ENCODE measurements at places on chromosomes 16 and 17.

GRCh38 chr16:11976850-11977375, 379 bp downstream of the SNX29 start:
- DNase-seq: no peak

- no peak for DNase-seq
Measured at GRCh38 chr16:10852286-10852685, 24.7 kb upstream of the CIITA start.

DNA sequence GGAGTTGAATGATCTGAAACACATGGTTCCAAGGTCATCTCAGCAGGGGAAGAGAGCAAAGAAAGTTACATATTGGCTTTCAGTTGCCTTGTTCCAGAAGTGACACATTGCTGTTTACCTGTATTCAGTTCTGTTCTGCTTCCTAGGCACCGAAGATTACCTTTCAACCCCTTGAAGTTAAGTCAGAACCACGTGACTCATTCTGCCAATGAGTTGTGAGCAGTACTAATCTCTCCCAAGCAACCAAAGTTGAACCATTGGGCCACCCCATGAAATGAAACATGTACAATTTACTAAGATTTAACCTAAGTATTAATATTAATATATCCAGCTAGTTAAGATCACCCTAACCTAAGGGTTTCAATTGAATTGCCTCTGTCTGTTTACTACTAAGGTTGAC, 439.2 kb upstream of the MAF start:
- DNase-seq: no peak

DNA sequence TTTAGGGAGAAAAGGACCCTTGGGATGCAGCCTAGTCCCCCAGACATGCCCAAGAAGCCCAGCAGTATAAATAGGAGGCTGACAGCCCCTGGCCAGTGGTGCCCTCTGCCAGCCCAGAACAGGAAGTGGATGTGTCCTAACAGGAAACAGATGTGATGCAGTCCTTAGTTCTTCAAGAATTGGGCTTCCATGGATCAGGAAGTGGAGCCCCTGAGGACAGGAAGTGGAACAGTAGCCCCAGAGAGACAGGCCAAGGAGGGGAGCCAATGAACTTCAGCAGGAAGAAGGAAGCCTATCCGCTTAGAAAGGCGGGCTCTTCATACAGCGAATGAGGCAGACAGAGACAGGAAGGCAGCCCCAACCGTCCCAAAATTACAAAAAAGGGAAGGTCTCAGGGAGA, 7.2 kb downstream of the CTF1 start:
- DNase-seq: no peak

GRCh38 chr16:23367564-23367963, 65.5 kb downstream of the SCNN1B start:
- no peak for DNase-seq

DNA sequence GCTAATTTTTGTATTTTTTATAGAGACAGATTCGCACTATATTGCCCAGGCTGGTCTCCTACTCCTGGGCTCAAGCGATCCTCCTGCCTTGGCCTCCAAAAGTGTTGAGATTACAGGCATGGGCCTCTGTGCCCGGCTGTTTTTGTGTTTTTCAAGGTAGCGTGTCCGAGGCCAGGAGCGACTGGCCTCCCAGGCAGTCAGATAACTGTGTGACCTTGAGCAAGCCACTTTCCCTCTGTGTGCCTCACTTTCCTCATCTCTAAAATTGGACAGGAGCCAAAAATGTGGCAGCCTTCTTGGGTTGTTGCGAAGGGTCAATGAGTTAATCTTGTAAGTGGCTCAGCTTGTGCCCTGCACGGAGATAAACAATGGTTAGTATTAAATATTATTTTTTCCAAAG, 2.4 kb downstream of the ABCC1 start:
- DNase-seq: no peak

- no peak for DNase-seq
Measured at GRCh38 chr17:56521414-56522141, 71.9 kb upstream of the NOG start.

GRCh38 chr16:69741951-69742904, 12.5 kb downstream of the NOB1 start:
- no peak for DNase-seq

DNA sequence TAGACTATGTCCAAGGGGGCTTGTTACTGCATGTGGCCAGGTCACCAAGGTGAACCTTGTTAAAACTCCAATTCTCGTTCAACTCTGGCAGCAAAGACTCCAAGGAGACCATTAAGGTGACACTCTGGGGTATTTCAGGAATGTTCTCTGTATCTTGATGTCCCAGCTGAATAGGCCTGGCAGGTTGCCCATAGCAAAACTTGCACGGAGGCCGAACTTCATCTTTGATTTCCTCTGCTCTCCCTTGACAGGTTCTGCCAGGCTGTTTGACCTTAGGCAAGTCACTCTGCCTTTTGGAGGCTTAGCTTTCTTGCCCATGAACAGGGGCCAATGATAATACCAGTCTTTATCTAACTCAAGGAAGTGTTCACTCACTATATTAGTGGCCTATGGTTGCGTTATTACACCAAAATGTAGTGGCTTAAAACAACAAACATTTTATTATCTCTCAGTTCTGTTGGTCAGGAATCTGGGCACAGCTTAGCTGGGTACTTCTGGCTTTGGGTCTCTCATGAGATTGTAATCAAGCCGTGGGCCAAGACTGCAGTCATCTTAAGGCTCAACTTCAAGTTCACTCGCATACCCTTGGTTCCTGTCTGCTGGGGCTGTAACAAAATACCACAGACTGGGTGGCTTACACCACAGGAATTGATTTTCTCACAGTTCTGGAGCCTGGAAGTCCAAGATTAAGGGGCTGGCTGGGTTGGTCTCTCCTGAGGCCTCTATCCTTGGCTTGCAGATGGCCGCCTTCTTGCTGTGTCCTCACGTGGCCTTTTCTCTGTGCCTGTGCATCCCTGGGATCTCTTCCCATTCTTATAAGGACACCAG, 168.5 kb downstream of the UTP18 start:
- DNase-seq: no peak

DNA sequence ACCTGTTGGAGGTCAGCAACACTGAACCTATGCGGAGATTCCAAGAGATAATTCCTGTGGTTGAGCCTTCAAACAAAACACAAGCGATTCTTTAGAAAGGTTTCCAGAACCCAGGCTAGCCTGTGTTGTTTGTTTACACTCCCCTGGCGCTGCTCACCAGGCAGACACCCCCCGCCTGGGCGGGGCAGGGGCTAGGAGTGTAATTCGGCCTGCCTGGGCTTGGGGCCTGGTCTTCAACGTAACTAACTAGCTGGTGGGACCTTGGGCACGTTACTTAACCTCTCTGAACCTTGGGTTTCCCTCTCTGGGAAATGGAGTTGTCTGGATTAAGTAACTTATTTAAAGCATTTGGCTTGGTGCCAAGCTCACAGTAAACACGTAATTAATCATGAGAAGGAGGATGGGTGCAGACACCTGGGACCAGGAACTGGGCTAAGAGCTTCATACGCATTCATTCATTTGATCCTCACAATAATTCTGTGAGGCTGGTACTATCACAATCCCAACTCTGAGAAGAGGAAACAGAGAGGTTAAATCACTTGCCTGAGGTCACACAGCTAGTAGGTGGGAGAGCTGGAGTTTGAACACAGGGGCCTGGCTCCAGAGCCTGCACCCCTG, 7.6 kb upstream of the ARHGAP27 start:
- DNase-seq: no peak

DNA sequence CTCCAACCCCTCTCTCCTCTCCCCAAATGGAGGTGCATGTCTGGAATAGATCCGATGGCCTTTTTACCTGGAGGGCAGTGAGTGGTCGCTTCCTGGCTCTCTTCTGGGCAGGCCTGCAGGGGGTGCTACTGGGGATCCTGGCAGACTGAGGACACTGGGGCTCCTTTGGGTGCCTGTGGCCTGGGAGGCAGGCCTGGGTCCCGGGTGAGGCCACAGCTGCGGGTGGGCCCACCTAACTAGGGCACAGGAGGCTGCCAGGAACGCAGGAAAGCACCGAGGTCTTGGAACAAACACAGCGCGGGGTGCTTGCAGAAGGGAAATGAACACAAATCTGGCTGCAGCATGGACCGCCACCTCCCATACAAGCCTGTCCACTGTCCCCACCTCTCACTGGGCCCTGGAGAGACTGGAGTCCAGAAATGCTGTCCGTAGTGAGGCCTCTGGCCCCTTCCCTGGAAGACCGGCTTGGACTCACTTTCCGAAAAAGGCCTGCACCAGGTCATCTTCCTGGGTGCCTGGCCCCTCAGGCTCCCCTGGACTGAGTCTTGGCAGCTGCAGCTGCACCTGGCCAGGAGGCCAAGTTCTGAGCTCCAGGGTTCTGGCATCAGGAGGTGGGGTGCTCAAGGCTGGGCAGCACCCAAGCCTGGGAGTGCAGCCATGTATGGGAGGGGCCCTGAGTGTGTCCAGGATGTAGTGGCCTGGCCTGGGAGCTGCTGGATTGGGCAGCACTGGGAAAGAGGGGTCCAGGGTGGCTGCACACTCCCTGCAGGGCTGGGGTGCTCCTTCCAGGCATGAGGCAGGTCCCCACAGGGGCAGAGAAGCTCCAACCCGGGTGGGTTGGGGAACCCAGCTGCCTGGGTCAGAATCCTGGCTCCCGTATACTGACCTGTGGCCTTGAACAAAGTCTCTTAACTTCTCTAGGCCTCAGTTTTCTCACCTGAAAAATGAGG, 195.1 kb downstream of the IRF8 start:
- DNase-seq: no peak

- DNase-seq: no peak
Measured at GRCh38 chr17:50349243-50349600, 3.3 kb downstream of the XYLT2 start.

GRCh38 chr16:47780213-47780875, 319.2 kb downstream of the PHKB start:
- DNase-seq: no peak

DNA sequence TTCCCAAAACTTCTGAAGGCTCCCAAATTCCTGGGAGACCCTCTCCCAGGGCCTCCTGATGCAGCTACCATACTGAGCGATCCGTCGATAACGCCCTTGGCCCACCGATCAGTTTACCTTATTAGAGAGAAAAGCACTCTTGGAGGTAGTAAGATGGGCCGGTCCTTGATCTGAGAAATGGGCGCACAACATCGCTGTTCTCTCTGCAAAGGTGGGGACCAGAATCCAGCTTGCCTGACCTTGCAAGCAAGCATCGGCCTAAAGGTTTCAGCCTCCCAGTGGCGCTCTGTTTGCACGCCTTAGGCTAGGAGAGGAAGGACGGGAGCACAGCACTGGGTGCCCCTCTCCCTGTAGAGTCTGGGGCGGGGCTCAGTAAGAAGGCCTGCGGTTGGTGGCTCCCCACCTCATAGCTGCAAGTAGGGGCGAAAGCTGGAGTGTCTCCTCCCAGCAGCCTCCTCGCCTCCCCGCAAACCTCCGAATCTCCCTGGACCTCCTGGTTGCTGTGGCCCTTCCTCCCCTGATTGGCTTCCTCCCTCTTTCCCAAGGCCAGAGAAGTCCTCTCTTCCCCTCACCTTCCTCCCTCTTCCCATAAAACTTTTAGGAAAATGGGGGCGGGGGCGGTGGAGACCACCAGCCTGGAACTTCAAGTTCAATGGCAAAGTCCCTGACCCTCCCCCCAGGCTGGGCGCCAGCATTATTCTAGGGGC, at the start of gene PRAC1:
PRAC1 (minus strand) TSS at position 318 of the 707 bp plus-strand sequence; CDS start at position 192, 126 bp downstream.
- no peak for DNase-seq

- DNase-seq: no peak
Measured at GRCh38 chr17:74565126-74565525, 2.2 kb downstream of the CD300H start.

- no peak for DNase-seq
Measured at GRCh38 chr17:6627019-6627418, 13.5 kb downstream of the KIAA0753 start.

GRCh38 chr17:50283246-50283645, 9.0 kb downstream of the TMEM92 start:
- DNase-seq: peak; percentile 26

- DNase-seq: no peak
Measured at GRCh38 chr17:77409282-77410161, 268.8 kb downstream of the SEC14L1 start.

DNA sequence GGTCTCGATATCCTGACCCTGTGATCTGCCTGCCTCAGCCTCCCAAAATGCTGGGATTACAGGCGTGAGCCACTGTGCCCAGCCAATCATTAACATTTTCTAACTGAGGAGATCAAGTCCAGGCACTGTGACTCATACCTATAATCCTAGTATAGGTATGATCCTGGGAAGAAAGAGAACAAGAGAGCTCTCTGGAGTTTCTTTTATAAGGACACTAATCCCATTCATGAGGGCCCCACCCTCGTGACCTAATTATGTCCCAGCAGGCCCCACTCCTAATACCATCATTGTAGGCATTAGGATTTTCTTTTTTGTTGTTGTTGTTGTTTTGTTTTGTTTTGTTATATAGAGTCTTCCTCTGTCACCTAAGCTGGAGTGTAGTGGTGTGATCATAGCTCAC, 80.4 kb downstream of the CACNG3 start:
- no peak for DNase-seq

- DNase-seq: no peak
Measured at GRCh38 chr16:50584033-50584722, 36.0 kb downstream of the NKD1 start.

GRCh38 chr17:7258731-7259554, 3.3 kb downstream of the CLDN7 start:
- no peak for DNase-seq

DNA sequence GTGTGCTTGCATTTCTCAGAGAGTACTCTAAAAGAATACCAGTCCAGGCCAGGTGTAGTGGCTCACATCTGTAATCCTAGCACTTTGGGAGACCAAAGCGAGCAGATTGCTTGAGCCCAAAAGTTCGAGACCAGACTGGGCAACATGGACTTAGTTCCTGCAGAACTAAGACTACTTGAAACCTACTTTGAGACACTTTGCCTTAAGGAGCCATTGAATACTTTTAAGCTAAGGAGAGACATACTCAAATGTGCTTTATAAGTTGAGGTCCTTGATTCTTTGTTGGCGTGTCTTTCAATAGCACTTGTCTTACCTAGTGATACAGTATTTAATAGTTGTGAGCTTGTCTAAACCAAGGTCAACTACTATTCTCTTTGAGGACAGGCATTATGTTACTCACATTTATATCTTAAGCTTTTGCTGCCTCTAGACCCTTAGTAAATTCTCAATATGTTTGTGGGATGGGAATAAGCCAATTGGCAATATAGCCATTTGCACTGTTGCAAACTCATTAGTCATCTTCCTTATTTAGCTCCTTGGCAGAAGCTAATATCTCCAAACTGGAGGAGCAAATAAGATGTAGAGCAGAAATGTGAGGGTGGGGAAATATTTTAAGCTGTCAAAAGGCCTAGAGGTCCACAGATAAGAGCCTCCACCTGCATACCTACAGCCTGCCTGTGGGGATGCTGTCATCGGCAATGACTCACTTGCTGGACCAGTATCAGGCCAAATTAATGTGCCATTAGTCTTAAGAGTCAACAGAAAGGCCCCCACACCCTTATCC, 16.3 kb downstream of the SCPEP1 start:
- DNase-seq: no peak

DNA sequence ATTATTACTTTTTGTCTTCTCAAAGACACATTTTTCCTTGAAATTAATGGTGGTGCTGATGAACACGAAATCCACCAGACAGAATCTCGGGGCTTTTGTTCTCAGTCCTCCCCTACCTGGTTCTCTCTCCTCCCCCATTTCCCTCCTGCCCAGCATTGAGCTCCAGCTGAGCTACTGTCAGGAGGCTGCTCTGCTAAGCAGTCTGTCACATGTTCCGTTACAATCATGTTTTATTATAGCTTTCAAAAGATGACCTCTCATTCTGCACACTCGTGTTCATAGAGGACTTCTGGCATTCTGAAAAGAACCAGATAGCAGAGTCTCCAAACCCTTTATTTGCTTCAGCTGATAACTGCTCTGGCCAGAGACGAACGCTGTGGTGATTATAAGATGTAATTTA, 732.5 kb upstream of the RBFOX1 start:
- no peak for DNase-seq

- DNase-seq: no peak
Measured at GRCh38 chr16:57077714-57078113, 14.7 kb upstream of the CPNE2 start.

GRCh38 chr17:9409878-9410277, 165.7 kb downstream of the STX8 start:
- DNase-seq: no peak
